ENCODE measurements at places on chromosomes 2 and 18. TPM values are rescaled to one million over a fixed set of nuclear protein-coding genes. Genes with fewer than 3 reads are reported as not detected.

The GREB1L gene
- 1.1 TPM for total RNA-seq

The CRYGD gene
- not detected for total RNA-seq

The DPP10 gene
- total RNA-seq: not detected

The RAX gene
- total RNA-seq: not detected

The OR6B2 gene
- not detected for total RNA-seq
